Gastroesophageal sphincter (tissue), 4 donors: ENCODE measurements at places on chromosomes 4 and X. TPM values are rescaled to one million over a fixed set of nuclear protein-coding genes. Genes with fewer than 3 reads are reported as not detected.
A peak's percentile ranks its signal among the peaks of the same experiment; 100 is the strongest.

GRCh38 chr4:109816082-109816442 is 500 bp downstream of the GAR1 start:
- H3K36me3 ChIP-seq: peaks cover 33% of the 10 kb centered on the region
- peak overlapping the region; percentile 85 for H3K27ac ChIP-seq
- no peaks in the 10 kb centered on the region for H3K4me1 ChIP-seq
- H3K27me3 ChIP-seq: no peaks in the 10 kb centered on the region

DNA sequence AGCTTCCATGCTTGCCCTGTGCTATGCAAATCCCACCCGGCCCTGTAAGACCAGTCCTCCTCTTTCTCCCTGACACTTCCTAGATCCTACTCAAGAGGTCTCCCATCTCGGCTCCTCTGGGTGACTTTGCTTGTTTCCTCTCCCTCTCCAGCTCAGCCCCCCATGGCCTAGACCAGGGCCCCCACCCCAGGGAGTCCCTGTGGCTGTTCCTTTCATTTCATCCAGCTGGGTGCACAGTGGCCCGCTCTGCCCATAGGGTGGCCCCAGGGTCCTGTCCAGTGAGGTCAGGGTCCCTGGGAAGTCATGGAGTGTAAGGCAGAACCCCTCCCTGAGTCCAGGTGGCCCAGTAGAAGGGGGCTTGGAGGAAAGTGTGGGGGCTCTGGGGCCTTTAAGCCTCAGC is 52.3 kb upstream of the NKX1-1 start:
- H3K27me3 ChIP-seq: peaks cover 71% of the 10 kb centered on the region
- ATAC-seq: no peak
- no peaks in the 10 kb centered on the region for H3K36me3 ChIP-seq
- H3K27ac ChIP-seq: no peak overlapping the region
- H3K4me1 ChIP-seq: no peaks in the 10 kb centered on the region

- H3K27me3 ChIP-seq: no peaks in the 10 kb centered on the region
- no peak overlapping the region for H3K4me3 ChIP-seq
- no peaks in the 10 kb centered on the region for H3K36me3 ChIP-seq
- ATAC-seq: no peak
- H3K4me1 ChIP-seq: peaks cover 13% of the 10 kb centered on the region
These were observed 3.1 kb upstream of the GRPEL1 start for GRCh38 chr4:7070729-7071511.

The MAGEC1 gene
- total RNA-seq: not detected

The PRPS2 gene
- total RNA-seq: 32.8 TPM

DNA sequence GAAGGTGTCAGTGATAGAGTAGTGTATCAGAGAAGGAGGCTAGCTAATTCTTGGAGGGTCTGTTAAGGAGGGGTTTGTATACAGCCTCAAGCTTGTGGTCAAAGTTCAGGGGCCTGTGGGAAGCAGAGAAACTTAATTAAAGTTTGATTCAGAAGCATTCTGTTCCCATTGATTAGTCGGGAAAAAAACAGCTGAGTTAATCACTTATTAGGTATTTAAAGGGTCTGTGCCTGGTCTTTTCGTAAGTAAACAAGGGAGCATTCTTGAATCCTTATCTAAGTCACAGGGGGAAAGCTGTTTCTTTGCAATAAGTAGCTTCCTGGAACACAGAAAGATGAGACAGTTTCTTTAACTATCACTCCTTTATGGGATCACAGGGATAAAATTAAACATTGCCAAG is 492.1 kb downstream of the PCDH10 start:
- no peaks in the 10 kb centered on the region for H3K27me3 ChIP-seq
- H3K4me3 ChIP-seq: no peak overlapping the region
- ATAC-seq: no peak
- no peaks in the 10 kb centered on the region for H3K36me3 ChIP-seq
- no peak overlapping the region for H3K27ac ChIP-seq

The ARHGAP36 gene
- not detected for total RNA-seq

GRCh38 chr4:8817813-8818062 is 53.9 kb downstream of the HMX1 start:
- no peak for ATAC-seq
- peaks cover 51% of the 10 kb centered on the region for H3K27me3 ChIP-seq
- no peaks in the 10 kb centered on the region for H3K36me3 ChIP-seq
- H3K27ac ChIP-seq: no peak overlapping the region
- no peaks in the 10 kb centered on the region for H3K4me1 ChIP-seq
- no peak overlapping the region for H3K4me3 ChIP-seq
